ENCODE measurements at places on chromosomes 3 and 15.
A peak's percentile ranks its signal among the peaks of the same experiment; 100 is the strongest.

GRCh38 chr15:46652266-46652665, 1017.4 kb downstream of the SQOR start:
- DNase-seq, result no peak

DNA sequence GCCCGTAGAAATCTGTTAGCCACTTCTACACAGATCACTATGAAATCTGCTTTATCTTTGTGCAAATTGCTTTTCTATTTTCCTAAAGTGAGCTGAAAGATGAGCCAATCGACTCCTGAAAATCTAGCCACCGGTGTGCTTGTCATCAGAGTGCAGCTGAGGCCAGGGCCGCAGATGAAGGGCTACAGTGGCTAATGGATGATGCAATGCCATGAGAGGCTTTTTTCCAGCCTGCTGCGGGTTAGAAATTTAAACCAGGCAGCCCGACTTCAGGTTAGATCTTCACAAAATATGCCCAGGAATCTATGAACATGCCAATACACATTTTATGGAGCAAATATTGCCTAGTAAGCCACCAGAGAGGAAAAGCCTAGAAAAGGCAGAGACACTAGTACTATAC, 948.2 kb upstream of the CFAP20DC start:
- no peak for DNase-seq

- no peak for DNase-seq
Observed at GRCh38 chr3:49552087-49552486, 2.2 kb upstream of the BSN start.

GRCh38 chr3:71585887-71586809, 2.6 kb upstream of the FOXP1 start:
- no peak for DNase-seq

GRCh38 chr3:47162697-47163168, 1.2 kb downstream of the SETD2 start:
- no peak for DNase-seq

DNA sequence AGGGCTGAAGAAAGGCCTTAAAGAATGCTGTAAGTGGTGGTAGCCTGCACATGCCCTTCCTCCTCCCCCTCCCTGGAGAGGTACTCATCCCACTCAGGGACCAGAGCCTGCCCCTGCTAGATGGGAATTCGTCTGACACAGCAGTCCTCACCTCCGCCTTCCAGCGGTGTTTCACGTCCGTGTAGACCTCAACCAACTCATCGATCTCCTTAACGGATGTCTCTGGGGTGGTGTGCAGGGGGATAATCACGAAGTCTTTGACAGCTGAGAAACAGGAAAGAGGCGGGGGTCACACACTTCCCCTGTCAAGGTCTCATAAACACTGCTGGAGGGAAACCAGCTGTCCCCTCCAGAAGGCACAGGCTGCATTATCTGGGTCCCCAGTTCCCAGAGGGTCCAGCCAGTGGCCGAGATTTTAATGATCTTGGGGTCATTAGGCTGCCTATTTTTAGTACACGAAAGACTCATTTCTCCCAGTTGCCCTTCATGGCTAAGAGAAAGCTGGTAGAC, 9.9 kb downstream of the DNASE1L3 start:
- no peak for DNase-seq

DNA sequence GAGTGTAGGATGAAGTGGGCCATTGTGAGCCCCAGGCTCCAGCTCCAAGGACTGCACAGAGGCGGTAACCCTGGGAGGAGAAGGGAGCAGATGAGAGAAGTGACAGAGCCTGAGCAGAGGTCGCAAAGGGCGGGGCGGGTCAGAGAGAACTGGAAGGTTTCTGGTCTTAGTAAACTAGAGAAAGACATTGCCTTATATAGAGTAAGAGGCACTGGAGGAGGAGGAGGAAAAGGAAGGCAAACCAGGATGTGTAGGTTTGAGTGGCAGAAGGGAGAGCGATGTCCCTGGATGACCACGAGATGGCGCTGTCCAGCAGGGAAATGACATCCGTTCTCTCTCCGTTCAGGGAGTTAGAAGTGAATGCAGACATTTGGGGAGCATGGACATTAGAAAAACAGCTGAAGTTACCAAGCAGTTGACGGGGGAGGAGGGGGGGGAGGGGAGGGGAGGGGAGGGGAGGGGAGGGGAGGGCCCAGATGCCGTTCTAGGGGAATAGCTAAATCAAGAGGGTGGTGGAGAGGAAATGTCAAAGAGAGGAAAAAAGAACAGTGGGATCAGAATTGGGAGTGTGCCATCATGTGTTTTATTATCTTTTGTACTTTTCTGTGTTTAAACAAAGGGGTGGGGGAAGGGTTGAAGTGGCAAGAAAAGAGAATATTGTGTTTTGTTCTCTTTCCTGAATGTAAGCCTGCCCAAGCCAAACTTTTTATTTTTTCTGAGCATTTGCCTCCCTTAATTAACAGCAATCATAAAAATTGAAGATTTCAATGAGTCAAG, 48.8 kb downstream of the STARD5 start:
- DNase-seq, result peak; percentile 74

DNA sequence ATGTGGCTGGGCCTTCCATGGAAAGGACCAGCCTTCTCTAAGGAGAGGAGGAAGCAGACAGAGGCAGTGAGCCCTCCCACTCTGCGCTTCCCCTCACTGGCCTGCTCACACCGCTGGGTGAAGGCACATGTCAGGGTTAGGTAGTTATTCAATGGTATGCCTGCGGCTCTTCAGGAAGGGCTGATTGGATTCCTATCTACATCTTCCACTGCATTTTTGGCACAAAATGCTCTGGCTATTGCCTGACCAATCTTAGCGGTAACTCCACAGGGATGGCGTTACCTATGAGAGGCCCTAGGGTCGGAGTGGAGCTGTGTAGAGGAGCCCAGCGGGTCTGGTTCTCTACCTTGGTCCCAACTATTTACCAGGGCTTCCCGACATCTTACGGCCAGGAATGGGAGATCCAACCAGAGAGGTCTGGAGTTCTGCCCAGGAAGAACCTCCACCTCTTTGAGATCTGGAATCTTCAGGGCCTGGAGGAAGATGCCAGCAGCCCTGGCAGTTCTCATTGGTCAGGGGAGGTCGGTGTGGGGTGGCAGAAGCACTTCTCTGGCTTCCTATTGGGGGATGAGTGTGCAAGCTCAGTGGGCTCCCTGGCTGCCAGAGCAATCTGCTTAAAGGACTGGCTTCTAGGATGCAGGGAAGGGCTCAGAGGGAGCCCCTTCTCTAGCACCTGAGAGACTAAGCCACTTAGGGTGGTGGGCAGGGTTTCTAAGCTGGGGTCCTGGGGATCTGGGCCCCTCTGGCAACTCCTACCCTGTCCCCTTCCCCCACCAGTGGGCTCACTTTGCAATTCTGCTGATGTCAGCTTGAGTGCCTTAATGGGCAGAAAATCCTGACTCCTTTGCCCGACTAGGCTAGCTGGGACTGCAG, 24.3 kb downstream of the SNX33 start:
- DNase-seq, result no peak

DNA sequence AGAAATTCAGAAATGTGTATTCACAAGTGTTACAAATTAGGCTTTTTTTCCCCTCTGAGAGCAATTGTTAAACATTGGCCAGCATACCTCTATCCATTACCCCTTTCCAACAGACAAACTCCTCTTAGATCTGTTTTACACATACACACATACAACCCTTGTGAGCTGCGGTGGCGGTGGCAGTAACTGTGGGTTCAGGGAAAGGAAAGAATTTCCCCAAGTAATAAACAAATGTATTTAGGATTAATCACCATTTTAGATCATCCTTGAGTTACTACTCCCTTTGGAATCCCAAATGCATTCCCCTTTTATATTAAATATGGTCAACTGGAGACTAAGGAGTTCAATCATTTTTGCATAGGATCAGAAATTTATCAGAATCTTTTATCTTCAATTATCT, 667.0 kb downstream of the FHIT start:
- no peak for DNase-seq

GRCh38 chr3:81268526-81268925, 492.9 kb downstream of the GBE1 start:
- no peak for DNase-seq

DNA sequence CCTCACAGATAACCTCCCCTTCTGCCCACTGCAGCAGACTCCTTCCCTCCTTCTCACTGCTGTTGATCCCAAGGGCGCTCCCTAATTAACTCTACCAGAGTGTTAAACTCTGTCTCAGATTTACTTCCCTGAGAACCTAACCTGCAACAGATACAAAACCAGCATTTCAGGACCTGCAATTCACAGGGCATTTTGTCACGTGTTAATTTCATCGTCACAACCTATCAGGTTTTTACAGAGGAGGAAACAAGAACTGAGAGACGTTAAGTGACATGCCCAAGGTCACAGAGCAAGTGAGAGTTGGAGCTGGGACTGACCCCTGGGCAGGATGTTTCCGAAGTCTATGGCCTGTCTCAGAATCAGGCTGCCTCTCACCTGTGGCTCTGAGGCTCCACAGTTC, 223.9 kb downstream of the UACA start:
- DNase-seq, result no peak

DNA sequence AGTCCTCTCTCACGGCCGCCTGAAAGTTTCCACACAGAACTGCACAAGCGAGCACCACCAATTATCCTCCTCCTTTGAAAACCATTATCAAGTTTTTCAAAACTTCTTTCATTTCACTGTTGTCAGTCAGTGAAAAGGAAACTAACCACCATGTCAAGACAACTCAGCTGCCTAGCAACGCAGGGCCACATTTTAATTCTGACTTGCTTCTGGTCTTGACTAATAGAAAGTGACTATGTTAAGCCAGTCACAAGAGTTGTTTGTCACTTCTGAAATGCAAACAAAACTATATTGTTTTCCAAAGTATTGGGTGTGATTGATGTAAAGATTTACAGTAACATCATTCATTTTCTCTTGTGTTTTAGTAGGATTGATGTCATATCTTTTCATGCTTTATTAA, 612.8 kb upstream of the AGTR1 start:
- DNase-seq, result no peak

- DNase-seq, result no peak
Observed at GRCh38 chr3:159989973-159990846, 1.6 kb downstream of the IL12A start.

GRCh38 chr3:6861625-6862000, 698 bp downstream of the GRM7 start:
- DNase-seq, result no peak

GRCh38 chr3:11807686-11808085, 39.0 kb downstream of the TAMM41 start:
- no peak for DNase-seq

DNA sequence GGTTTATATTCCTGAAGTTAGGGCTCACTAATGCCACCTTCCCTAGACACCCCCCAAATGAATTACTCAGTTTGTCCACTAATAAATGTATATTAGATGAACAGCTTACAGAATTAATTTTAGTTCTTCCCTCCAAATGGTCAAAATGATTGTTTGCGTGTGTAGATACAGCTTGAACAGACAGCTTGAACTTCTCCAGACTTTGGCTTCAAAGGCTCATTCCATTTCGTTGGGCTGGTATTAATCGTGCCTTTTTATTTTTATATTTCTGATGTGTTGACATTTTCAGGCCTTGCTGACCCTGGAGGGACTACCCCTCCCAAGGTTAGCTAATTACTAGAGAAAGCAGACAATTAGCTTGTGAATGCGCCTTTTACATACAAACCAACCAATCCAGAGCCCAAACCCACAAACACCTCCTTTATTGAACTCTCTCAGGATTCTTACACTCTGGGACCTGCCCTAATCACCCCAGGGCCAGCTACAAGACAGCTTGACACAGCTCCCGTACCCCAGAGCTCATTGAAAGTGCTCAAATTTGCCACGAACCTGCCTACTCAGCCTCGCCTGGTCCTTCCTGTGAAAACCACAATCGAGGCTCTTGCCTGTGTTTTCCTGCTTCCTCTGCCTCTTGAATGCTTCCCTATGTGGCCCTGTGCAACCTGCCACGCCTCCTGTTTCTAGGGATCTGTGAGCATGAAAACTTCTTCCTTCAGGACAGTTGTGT, 40.3 kb downstream of the RPL22L1 start:
- no peak for DNase-seq

- no peak for DNase-seq
Observed at GRCh38 chr3:66490984-66491383, 9.8 kb downstream of the LRIG1 start.

- DNase-seq, result peak; percentile 11
Observed at GRCh38 chr3:138915503-138916498, 31.1 kb downstream of the FOXL2 start.

GRCh38 chr3:98010194-98010882, 24.8 kb downstream of the GABRR3 start:
- DNase-seq, result no peak

GRCh38 chr3:13074006-13074375, 762 bp upstream of the IQSEC1 start:
- no peak for DNase-seq

- DNase-seq, result no peak
Observed at GRCh38 chr3:48634661-48635221, 520 bp downstream of the SLC26A6 start.

- no peak for DNase-seq
Observed at GRCh38 chr3:59052803-59053411, 3.1 kb upstream of the CFAP20DC start.

GRCh38 chr3:59766200-59766872, 716.5 kb upstream of the CFAP20DC start:
- DNase-seq, result no peak

DNA sequence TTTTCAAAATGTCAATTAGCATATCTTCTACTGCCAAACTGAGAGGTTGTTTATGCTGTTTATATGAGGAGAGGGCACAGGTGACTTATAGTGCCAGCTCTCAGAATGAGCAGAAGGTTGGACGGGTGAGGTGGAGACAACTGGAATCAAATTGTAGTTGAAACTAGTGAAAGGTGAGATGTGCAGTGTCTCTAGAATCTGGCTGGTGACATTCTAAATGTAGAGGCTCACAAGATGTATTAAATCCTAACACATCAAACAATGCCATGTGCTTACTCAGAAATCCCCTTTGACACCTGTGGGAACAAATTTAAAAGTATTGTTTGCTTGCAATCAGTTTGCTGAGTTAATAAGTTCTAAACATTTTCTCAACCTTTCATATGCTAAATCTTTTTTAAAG, 40.8 kb downstream of the CRYBG3 start:
- DNase-seq, result no peak

DNA sequence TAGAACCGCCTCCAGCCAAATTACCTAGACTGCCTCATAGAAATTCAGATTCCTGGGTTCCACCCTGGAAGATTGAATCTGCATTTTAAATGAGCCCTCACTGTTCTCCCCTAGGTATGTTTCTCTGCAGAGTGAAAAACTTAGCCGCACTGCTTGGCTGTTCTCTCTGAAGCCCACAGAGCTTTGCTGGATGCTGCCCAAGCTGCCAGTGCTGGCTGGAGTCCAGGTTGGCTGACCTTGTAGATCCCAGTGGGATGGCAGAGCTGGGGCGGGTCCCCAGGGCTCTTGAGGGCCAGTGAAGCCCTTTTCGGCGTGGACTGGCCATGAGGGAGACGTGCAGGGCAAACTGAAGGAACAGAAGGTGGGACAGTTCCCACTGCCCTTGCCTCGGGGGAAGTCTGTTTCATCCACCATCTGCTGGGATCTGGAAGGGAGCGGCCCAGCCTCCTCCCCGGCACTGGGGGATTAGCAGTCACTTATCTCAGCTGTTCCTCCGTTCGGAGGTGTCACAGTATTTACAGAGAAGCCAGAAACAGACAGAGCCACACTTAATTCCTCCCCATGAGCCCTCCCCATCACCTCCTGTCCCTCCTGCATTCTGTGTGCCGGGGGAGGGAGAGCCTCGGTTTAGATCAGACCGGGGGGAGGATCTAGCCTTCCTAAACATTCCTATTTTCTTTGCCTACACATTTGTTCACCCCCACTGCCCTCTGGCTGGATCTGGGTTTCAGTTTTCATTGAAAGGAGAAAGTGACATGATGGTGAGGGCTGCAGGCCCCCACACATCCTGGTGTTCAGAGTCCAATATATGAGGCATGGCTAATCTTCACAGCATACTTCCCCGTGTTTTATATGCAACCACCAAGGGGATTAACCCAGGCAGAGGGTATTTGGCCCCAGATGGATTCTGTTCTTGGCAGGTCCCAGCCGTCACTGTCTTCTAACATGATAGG, 4.1 kb upstream of the ACTC1 start:
- DNase-seq, result no peak
